ENCODE measurements at places on chromosomes 11 and 22.
A peak's percentile ranks its signal among the peaks of the same experiment; 100 is the strongest.

GRCh38 chr11:94400050-94400449, 1.2 kb downstream of the GPR83 start:
- no peak for DNase-seq

GRCh38 chr22:22019659-22020424, 37.3 kb upstream of the TOP3B start:
- DNase-seq, result peak; percentile 64

DNA sequence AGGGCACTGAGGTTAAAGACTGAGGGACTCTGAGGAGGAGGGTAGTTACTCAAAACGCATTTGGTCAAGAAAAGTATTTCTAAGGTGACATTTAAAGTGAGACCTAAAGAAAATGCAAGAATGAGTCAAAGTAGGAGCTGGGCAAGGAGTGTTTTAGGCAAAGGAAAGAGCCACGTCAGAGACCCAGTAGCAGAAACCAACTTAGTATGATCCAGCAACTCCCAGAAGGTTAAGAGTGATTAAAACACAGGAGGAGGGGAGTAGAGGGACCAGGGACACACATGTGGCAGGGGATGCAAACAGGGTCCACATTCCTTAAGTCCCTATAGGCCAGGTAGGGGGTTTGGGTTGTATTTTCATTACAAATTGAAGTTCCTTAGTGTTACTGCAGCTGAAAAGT, 24.3 kb upstream of the CCDC34 start:
- DNase-seq, result no peak

DNA sequence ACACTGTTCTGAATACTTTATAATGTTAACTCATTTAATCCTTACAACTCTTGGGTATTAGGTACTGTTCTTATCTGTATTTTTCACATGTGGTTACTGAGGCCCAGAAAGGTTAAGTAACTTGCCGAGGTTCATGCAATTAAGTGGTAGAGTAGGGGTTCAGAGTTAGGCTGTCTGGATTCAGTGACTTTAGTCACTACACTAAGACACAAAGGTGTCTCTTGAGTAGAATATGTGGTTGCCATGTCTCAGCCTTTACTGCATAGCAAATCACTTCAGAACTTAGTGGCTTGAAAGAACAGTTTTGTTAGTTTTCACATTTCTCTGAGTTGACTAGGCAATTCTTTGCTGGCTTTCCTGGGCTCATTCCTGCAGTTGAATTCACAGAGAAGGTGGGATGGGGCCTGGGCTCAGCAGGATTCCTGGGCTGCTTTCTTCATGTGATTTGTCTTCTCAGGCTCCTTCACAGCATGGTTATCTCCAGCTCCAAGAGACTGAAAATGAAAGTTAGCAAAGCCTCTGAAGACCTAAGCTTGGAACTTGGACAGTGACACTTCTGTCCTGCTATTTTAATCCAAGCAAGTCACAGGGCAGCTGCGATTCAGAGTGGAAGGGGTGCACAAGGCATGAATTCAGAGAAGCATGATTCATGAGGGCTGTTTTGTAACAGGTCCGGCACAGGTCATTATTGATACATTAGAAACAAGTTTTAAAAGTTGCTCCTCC, 68.3 kb downstream of the SPECC1L start:
- no peak for DNase-seq

DNA sequence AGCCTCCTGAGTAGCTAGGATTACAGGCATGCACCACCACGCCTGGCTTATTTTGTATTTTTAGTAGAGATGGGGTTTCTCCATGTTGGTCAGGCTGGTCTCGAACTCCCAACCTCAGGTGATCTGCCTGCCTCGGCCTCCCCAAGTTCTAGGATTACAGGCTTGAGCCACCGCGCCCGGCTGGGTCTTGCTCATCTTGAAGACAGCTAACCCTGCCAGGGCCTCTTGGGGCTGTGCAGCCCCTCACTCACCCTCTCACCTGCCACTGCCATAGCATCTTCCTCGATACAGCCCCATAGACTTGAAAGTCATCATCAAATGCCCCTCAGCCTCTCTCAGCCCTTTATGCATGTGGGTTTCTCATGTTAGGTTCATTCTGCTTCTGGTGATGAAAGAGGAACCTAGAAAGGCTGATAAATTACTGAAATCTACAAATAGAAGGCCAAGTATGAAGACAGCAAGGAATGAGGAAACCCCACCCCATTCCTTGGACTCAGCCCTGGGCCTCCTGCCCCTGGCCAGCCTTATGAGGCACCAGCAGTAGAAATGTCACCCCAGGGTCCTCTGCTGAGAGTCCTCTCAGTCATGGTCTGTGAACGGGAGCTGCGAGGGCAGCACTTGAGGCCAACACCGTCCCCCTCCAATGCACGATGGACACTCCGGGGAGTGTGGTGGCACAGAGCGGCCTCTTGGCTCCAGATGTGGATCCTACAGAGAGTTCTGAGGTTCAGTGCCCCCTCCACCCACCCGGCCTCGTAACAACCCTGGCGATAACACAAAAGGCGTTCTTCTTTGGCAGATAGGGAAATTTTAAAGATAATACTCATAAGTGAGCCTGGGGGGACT, 24.8 kb downstream of the SCGB1A1 start:
- DNase-seq, result no peak

DNA sequence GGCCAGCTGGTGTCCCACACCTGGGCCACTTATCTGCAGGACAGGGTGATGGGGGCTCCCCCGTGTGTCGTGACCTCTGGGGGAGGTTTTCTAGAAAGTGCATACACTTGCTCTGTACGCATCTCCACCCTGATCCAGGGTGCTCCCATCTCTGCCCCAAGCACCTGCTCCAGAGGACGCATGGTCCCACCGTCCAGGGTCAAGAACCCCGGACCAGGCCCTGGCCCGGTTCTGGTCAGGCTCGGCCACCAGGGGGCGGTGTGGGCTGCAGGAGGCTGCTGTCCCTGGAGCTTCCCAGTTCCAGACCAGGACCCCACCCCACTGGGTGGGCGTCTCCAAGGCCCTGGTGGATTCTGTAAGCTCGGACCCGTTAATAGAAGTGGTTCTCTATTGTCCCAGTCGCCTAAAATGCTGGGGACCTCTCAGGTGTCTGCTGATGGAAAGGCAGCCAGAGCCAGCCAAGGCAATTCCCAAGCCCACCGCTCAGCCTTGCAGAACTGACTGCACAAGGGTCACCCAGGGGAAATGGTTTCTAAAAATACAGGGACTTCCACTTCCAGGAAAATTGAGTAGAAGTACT, 34.7 kb upstream of the SEPTIN5 start:
- no peak for DNase-seq

GRCh38 chr22:17918840-17919239, 105.5 kb downstream of the MICAL3 start:
- no peak for DNase-seq

GRCh38 chr11:11916981-11917399, 75.2 kb downstream of the USP47 start:
- no peak for DNase-seq

- DNase-seq, result no peak
These were observed 20.1 kb upstream of the NCAM1 start for GRCh38 chr11:112941104-112941503.

DNA sequence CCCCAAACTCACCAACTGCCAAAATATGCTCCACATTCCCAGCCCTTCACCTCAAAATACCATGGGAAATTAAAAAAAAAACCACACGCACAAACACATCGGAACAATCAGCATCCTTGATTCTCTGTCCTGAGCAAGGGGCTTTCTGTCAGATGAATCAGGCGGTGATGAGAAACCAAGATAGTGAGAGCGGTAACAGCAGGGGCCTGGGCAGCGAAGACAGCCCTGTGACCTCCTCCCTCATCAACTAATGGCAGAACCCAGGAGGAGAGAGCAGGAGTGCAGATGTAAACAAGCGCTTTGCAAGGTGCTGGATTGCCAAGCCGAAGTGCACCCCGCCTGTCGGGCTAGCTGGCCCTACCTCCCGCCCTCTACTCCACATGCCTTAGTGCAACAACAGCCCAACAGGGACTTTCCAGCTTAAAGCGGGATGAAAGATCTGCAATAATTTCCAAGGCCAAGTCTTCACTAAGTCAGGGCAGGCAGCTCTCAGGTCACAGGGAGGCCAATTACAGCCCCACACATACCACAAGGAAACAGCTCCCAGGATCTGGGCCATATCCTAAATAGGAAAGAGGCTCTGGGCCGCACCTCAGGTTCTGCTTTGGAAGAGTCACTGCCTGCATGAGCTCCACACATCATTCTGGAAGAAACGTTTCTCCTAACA, 72.2 kb upstream of the BID start:
- DNase-seq, result no peak

- DNase-seq, result no peak
These were observed 39.4 kb downstream of the TMEM45B start for GRCh38 chr11:129855086-129855485.

- no peak for DNase-seq
These were observed 628.1 kb downstream of the METTL15 start for GRCh38 chr11:28736256-28736655.

DNA sequence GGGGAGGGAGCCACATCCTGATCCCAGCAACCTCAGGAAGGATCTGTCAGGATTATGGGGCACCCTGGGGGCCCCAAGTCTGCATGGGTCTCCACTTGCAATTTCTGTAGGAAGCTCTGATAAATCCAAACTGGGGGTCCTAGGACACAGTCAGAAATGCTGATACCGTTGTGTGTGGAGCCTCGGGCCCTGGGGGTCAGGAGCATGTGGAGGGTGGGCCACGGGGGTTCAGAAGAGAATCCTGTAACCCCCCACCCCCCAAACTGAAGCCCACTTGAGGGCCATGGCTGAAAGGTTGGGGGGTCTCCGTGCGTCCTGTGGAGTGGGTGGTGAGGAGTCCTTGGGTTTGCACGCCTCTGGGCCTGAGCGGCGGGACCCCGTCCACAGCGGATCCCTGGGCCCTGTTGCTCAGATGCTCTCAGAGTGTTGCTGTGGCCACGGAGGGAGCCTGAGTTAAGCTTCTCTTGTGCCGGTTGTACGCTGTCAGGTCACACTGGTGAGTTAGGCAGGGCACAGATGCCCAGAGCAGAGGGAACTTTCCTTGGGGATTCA, 72.2 kb downstream of the LRP5 start:
- DNase-seq, result no peak

GRCh38 chr11:21472261-21472660, 720.6 kb upstream of the ANO5 start:
- DNase-seq, result peak; percentile 1

GRCh38 chr11:61947486-61948210, 2.5 kb upstream of the BEST1 start:
- DNase-seq, result no peak

DNA sequence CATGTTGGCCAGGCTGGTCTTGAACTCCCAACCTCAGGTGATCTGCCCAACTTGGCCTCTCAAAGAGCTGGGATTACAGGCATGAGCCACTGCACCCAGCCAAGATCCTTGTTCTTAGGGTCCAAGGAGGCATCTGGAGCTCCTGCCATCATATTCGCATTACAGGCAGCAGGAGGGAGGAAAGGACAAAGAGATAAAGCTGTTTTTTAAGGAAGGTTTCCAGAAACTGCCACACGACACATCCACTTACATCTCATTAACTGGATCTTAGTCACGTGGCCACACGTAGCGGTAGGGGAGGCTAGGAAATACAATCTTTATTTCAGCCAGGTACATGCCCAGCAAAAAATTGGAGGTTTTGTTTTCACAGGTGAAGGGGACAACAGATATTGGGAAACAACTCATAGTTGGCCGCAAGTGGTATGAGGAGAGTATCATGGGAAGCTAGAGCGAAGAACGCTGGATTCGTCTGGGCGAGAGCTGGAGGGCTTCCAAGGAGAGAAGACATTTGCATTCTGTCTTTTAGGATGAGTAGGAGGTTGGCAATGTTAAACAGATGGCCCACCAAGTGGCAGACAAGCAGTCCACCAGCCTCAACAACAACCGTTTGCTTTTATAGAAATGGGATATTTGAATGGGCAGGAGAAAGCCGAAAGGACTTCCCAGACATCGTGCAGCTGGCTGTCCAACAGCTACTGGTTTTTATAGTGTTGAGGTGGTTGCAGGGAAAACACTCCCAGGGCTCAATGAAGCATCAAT, 39.2 kb upstream of the DMC1 start:
- no peak for DNase-seq

DNA sequence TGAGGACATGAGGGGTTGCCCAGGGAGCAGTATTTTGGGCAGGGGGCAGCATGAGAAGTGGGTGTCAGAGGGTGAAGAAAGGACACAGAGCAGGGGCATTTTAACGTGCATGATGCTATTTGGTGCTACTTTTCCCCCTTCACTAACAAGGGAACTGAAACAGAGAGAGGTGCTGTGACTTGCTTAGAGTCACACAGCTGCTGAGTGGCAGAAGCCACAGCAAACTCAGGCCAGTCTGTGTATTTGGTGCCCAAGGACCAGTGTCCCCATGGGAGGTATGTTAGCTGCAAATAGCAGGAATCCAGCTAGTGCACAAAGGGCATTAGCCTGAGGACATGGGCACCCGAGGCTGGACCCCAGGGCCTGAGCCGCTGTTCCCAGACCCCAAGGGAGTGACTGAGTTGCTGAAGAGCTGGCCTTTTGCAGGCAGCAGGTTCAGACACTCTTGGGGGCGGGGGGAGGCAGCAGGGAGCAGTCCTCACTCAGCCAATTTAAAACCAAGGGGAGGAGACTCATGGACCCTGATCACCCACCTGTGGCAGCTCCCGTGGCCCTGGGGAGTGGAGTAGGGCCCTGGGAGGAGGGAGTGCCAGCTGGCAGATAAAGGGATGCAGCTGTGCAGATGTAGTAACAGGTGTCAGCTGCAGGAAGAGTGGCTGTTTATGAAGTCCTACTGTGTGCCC, 14.6 kb downstream of the PARVG start:
- DNase-seq, result no peak

GRCh38 chr11:133271206-133271605, 261.1 kb downstream of the OPCML start:
- no peak for DNase-seq

DNA sequence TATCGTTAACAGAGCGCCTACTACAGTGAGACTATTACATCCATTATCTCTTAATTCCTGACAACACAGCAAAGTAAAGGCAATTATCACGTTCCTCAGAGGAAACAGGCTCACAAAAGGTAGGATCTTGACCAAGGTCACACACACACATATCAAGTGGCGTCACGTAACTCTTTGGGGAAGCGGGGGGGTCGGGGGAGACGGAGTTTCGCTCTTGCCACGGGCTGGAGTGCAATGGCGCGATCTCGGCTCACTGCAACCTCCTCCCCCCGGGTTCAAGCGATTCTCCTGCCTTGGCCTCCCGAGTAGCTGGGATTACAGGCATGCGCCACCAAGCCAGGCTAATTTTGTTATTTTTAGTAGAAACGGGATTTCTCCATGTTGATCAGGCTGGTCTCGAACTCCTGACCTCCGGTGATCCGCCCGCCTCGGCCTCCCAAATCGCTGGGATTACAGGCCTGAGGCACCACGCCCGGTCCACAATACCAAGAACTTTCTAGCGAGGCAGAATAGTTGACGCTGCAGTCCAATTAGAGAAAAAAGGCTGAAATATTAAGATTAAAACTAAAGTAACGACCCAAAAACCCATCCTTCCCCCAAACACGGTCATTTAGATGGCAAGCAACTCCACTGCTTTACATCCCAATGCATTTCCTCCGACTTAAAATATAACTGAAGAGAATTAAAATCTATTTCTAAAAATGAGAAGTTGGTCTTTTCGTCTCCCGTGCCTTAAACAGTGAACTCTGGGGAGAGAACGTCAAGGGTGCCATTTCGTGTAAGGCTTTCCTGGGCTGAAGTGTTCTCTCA, 1.2 kb downstream of the DDX17 start:
- DNase-seq, result no peak
